Type B pancreatic cell (in vitro differentiated cells): ENCODE measurements at places on chromosomes 2 and 18. TPM values are rescaled to one million over a fixed set of nuclear protein-coding genes. Genes with fewer than 3 reads are reported as not detected.

DNA sequence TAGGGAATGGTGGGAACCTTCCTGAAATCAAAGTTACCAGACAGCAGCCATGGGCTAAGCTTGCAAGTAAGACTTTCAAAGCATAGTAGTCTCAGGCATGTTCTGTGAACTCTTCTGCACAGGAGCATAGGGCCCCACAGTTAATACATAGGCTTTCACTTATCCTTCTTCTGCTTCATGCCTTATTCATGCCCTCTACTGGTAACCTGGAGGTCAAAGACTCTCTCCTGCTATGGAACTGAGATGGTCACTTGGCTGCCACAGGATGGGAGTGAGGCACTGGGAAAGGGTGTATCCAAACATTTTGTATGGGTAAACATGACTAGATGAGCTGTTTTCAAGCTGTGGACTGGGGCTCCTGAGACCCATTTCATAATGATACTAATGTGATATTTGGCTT is 49.1 kb upstream of the ZNF638 start:
- H3K27me3 ChIP-seq = peaks cover 58% of the 10 kb centered on the region
- DNase-seq = no peak
- peaks cover 9% of the 10 kb centered on the region for H3K4me1 ChIP-seq
- no peak overlapping the region for H3K4me3 ChIP-seq
- H3K27ac ChIP-seq = no peak overlapping the region

ASPRV1 gene
- 0.67 and 1.3 TPM in 2 replicates for total RNA-seq

GRCh38 chr18:24810561-24811305 is 350.3 kb downstream of the HRH4 start:
- H3K4me1 ChIP-seq = peaks cover 17% of the 10 kb centered on the region
- H3K27me3 ChIP-seq = no peaks in the 10 kb centered on the region
- no peak overlapping the region for H3K27ac ChIP-seq
- H3K4me3 ChIP-seq = no peak overlapping the region
- no peak for DNase-seq
- no peaks in the 10 kb centered on the region for H3K36me3 ChIP-seq

SPHKAP gene
- total RNA-seq = 0.51 TPM in 1 of 2 replicates, not detected in the other

DNA sequence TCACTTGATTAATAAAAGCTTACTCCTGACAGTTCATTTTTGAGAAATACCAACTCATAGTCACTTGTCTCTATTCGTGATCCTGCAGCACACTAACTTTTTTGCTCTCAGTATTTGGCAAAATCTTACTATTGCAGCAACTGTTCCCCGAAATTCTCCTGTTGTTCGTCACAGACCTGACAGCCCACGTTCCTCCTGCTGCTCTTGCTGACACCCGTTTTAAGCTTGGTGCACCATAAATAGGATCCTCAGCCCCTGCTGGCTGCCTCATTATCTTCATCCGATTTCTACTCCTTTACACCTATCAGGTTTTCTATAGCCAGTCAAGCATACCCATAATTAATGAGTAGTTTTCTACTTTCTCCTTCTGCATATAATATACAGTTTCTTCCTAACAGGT is 368.8 kb downstream of the PLCL1 start:
- no peaks in the 10 kb centered on the region for H3K36me3 ChIP-seq
- no peak for DNase-seq
- H3K27me3 ChIP-seq = no peaks in the 10 kb centered on the region
- no peak overlapping the region for H3K27ac ChIP-seq

- H3K4me1 ChIP-seq = no peaks in the 10 kb centered on the region
- H3K27me3 ChIP-seq = no peaks in the 10 kb centered on the region
- H3K36me3 ChIP-seq = no peaks in the 10 kb centered on the region
Observed at GRCh38 chr2:185689906-185690539, 48.6 kb upstream of the FSIP2 start.

DNA sequence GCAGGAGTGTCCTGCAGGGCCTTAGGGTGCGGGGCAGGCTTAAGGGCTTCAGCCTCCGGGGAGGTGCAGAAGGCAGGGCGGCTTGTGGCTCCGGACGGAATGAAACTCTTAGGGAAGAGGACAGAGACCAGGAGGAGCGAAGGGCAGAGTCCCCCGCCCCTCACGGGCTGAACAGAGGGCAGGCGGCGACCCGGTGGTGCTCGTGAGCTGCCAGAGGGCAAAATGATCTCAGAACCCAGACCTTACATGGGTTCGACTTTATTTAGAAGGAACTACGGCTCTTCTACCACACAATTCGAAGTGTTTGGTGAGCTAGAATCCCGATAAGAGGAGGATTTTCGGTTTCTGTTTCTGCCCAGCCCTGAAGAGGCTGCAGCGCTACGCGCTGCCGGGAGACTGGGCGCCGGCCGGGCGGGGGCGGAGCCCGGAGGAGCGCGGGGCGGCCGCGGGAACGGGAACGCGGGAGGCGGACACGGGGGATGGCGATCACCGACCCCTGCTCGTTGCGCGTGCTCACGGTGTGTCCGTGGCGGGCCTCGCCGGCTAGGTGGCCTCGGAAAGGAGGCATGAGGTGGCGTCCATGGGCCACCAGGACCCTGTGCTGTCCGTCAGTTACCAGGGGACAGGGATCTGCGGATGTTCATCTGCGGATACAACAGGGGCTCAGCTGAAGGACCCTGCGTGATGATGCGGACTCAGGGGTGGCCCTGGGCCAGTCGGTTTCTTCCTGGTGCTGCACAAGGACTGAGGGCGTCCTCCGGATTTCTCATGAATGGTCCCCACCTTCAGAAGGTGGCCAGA is 4.2 kb upstream of the SP100 start:
- H3K27ac ChIP-seq = peak overlapping the region; percentile 96
- no peaks in the 10 kb centered on the region for H3K4me1 ChIP-seq
- peak overlapping the region; percentile 94 for H3K4me3 ChIP-seq
- DNase-seq = no peak
- H3K36me3 ChIP-seq = no peaks in the 10 kb centered on the region

GRCh38 chr18:78630981-78631510 is 348.6 kb upstream of the SALL3 start:
- no peak overlapping the region for H3K4me3 ChIP-seq
- no peak for DNase-seq

DNA sequence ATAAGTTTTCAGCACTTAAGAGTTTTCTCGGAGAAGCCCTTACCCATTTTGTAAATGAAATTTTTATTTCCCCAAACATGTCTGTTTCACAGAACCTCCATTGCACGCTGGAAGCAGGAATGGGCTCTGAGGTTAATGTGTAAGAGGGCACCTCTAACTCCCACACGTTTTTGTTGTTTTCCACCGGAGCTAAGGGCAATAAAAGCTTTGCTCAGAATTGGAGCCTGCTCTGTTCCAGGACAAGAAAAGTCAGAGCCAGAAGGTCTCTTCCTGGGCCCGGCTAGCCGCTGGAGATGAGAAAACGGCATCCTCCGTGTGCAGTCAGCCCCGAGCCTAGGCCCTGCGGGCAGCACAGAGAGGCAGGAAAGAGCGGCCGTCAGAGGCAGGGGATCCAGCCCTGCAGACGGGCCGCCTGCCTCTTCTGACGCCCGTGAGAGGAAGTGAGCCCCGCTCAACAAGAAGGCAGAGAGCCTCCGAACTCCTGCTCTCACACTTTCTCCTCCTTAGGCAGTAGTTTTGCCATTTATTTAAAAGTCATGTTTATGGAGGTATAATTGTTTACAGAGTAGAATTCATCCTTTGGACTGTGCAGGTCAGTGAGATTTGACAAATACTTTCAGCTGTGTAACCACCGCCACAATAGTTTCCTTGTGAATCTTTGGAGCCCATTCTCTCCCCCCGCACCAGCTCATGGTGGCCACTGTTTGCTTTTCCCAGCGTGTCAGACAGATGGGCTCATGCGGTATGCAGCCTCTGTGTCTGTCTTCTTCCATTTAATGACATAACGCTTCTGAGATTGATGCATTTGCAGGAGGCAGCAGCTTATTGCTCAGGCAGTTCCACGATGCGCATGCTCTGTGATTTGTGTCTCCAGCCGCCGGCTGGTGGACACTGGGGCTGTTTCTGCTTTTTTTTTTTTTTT is 117.3 kb downstream of the GALR1 start:
- peak overlapping the region; percentile 83 for H3K4me3 ChIP-seq
- H3K4me1 ChIP-seq = peaks cover 12% of the 10 kb centered on the region
- DNase-seq = no peak
- peak overlapping the region; percentile 79 for H3K27ac ChIP-seq
- peaks cover 20% of the 10 kb centered on the region for H3K27me3 ChIP-seq

- no peaks in the 10 kb centered on the region for H3K27me3 ChIP-seq
- peaks cover 23% of the 10 kb centered on the region for H3K36me3 ChIP-seq
- no peak for DNase-seq
- peaks cover 6% of the 10 kb centered on the region for H3K4me1 ChIP-seq
- no peak overlapping the region for H3K27ac ChIP-seq
- H3K4me3 ChIP-seq = peak overlapping the region; percentile 45
Observed at GRCh38 chr2:130346041-130346740, 3.5 kb downstream of the IMP4 start.

ANKRD29 gene
- 2.4 and 3.5 TPM in 2 replicates for total RNA-seq

OR6B2 gene
- total RNA-seq = not detected in 2 replicates

- no peak overlapping the region for H3K27ac ChIP-seq
- H3K4me1 ChIP-seq = peaks cover 7% of the 10 kb centered on the region
Observed at GRCh38 chr2:127530245-127531140, 4.2 kb upstream of the IWS1 start.

GRCh38 chr2:47069628-47070154 is 85.4 kb downstream of the STPG4 start:
- peak overlapping the region; percentile 94 for H3K27ac ChIP-seq
- DNase-seq = no peak
- H3K27me3 ChIP-seq = no peaks in the 10 kb centered on the region
- peaks cover 33% of the 10 kb centered on the region for H3K4me1 ChIP-seq
- peak overlapping the region; percentile 54 for H3K4me3 ChIP-seq

ADI1 gene
- 40.0 and 54.7 TPM in 2 replicates for total RNA-seq

GRCh38 chr18:49597157-49597931 is 35.5 kb downstream of the LIPG start:
- peaks cover 12% of the 10 kb centered on the region for H3K4me1 ChIP-seq
- no peak for DNase-seq
- no peaks in the 10 kb centered on the region for H3K27me3 ChIP-seq
- H3K36me3 ChIP-seq = no peaks in the 10 kb centered on the region
- H3K4me3 ChIP-seq = no peak overlapping the region

- H3K36me3 ChIP-seq = no peaks in the 10 kb centered on the region
- peaks cover 49% of the 10 kb centered on the region for H3K27me3 ChIP-seq
- H3K4me3 ChIP-seq = no peak overlapping the region
- H3K27ac ChIP-seq = no peak overlapping the region
- peaks cover 15% of the 10 kb centered on the region for H3K4me1 ChIP-seq
- DNase-seq = no peak
Observed at GRCh38 chr18:5969989-5970403, 74.7 kb upstream of the TMEM200C start.

- H3K36me3 ChIP-seq = no peaks in the 10 kb centered on the region
- H3K27me3 ChIP-seq = no peaks in the 10 kb centered on the region
- H3K4me3 ChIP-seq = no peak overlapping the region
- H3K27ac ChIP-seq = no peak overlapping the region
- DNase-seq = no peak
- no peaks in the 10 kb centered on the region for H3K4me1 ChIP-seq
Observed at GRCh38 chr2:14569294-14569693, 63.2 kb upstream of the LRATD1 start.

HS6ST1 gene
- total RNA-seq = 64.9 and 75.2 TPM in 2 replicates

DNA sequence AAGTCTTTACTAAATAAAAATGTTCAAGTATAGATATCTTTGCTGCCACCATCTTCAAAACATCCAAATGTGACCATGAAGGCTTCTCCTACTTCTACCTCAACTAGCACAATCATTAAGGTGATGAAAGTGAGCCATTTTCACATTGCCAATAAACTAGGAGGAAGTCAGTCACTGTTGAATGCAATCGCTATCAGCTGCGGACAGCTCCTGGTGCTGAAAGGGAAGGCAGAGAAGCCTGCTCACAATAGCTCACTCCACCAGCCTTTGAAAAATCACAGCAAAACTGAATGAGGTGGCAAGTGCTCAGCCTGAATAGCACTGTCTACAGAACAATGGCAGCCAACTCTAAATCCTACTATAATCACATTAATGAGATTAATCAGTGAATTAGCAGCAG is 2.2 kb downstream of the MYT1L start:
- no peaks in the 10 kb centered on the region for H3K4me1 ChIP-seq
- H3K4me3 ChIP-seq = no peak overlapping the region
- no peak overlapping the region for H3K27ac ChIP-seq
- H3K36me3 ChIP-seq = no peaks in the 10 kb centered on the region
- H3K27me3 ChIP-seq = peaks cover 45% of the 10 kb centered on the region
- DNase-seq = no peak

DNA sequence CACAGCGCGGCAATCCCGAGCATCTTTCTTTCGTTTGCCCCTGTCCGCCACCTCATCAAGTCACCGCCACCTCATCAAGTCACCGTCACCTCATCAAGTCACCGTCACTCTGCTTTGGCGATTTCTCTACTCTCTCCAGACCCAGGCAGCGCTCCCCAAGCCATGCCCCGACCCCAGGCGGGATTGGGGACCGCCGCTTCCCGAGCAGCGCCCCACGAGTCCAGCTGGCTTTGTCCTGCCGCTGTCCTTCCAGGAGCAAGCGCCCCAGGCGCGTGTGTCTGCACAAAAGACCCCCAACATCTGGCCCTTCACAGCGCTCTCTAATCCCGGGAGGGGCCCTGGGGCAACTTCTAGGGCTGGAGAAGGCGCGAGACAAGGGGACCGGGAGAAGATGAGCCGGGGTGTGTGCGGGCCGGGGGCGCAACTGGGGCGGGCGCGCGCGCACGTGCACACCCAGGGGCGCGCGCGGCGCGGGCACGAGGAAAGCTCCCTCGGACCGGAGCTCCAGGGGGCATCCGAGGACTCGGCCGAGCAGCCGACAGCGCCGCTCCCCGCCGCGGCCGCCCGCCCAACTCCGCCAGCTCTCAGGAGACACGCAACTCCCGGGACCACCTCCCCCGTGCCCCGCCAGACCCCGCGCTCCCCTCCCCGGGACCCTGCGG is 633 bp upstream of the RNF152 start:
- peak; percentile 80 for DNase-seq
- H3K27ac ChIP-seq = peak overlapping the region; percentile 66
- H3K36me3 ChIP-seq = peaks cover 28% of the 10 kb centered on the region
- H3K27me3 ChIP-seq = peaks cover 4% of the 10 kb centered on the region

ANKRD62 gene
- total RNA-seq = not detected in 2 replicates

DNA sequence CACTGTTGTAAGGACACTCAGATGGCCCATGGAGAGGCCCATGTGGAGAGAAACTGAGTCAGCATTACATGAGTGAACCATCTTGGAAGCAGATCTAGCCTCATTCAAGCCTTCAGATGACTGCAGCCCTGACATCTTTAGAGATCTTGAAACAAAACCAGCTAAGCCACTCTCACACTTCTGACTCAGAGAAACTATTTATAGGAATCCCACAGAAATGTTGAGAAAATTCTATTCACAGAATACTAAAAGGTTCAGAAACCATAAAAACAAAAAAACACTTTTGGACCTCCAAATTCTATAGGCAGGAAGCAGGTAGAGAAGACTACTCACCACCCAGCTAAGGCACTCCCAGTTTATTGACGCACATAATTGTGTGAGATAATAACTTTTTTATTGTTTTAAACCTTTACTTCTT is 8.7 kb downstream of the TMEM169 start:
- H3K27me3 ChIP-seq = no peaks in the 10 kb centered on the region
- DNase-seq = no peak
- peaks cover 6% of the 10 kb centered on the region for H3K36me3 ChIP-seq
- H3K4me1 ChIP-seq = no peaks in the 10 kb centered on the region
- no peak overlapping the region for H3K27ac ChIP-seq

- peaks cover 20% of the 10 kb centered on the region for H3K4me1 ChIP-seq
- peak overlapping the region; percentile 52 for H3K27ac ChIP-seq
- H3K27me3 ChIP-seq = no peaks in the 10 kb centered on the region
- H3K36me3 ChIP-seq = no peaks in the 10 kb centered on the region
- peak; percentile 44 for DNase-seq
Observed at GRCh38 chr2:20229322-20230113, 4.6 kb upstream of the SDC1 start.

NR4A2 gene
- 4.4 and 11.0 TPM in 2 replicates for total RNA-seq
